ENCODE measurements at places on chromosomes 11 and 22.

DNA sequence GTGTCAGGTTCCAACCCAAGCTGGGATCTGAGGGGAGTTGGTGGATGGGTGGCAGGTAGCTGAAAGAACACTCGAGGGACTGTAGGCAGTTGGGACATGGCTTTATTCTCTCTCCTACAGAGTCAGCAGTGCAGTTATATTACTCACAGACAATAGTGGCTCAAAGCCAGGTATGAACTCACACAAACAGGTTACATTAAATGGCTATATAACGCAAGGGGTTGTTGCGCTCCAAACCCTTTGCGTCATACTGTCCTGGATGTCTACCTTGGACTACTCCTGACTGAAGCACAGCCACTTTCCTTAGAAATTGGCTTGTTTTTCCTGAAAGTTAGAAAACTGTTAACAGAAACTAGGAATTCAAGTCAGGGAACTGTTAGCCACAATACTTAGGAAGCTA, 66.4 kb upstream of the OR4B1 start:
- DNase-seq = no peak

- no peak for DNase-seq
Observed at GRCh38 chr11:62463121-62463542, 44.3 kb downstream of the SCGB1A1 start.

DNA sequence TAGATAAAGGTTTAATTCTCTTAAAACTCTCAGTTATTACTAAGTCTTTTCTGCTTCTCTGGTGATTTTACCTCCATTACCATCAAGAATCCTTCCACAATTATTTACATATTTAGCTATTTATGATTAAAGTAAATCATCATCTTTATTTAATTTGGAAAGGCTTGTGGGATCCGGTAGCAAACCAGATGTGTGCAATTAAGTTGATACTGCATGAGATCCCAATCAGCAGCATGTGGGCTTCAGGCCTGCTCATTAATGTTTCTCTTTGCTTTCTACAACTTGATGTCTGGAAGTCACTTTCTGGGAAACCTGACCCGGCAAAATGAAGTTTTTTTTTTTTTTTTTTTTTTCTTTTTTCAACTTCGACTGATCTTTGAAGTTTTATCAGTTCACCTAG, 558.4 kb upstream of the ANO5 start:
- no peak for DNase-seq

DNA sequence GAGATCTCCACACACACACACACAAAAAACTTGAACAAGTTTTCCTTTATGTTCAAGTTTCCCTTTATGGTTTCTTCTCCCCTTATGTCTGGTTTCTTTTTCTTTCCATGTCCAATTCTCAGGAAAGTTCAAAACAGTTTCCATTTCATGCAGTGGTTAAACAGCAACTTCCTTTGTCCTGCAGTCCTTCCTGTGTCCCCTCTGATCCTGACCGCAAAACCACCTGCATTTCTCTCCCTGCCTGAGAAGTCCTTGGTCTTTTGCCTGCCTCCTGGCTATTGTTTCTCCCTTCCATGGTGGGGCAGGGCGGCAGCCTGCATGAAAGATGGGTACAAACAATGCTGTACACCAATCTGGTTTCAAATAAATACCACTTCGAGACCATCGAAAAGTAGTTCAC, 58.3 kb upstream of the SORL1 start:
- DNase-seq = no peak

- DNase-seq = no peak
Observed at GRCh38 chr11:115657586-115657985, 153.4 kb upstream of the CADM1 start.
